ENCODE measurements at places on chromosomes 11 and 22.

GRCh38 chr11:68825571-68825970 is 16.1 kb downstream of the CPT1A start:
- peak; percentile 38 for DNase-seq

- DNase-seq: no peak
Observed at GRCh38 chr11:32838505-32839274, 9.0 kb downstream of the PRRG4 start.

- DNase-seq: no peak
Observed at GRCh38 chr11:111373590-111373989, 5.5 kb downstream of the POU2AF1 start.

DNA sequence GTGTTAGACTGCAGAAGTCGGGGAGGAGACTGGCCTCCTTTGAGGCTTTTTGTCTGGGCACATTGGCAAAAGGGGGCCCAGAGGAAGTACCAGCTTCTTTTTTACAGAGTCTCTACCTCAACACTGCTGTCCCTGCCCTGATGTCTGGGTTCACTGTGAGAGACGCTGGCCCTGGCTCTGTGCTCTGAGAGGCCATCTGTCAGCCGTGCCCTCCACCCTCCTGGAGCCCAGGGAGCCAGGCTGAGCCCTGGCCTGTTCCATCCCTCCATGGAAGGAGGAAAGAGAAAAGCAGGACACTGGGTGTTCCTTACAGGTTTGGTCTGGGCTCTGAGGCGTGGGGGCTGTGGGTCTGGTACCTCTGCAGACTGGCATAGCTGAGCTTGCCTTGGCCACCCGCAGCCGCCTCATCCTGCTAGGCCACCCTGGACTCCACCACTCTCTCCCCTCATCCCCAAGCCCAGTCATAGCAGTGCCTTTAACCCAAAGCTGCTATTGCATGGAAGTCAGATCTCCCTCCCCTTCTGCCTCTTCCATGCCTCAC is 105.5 kb upstream of the PARVA start:
- no peak for DNase-seq

DNA sequence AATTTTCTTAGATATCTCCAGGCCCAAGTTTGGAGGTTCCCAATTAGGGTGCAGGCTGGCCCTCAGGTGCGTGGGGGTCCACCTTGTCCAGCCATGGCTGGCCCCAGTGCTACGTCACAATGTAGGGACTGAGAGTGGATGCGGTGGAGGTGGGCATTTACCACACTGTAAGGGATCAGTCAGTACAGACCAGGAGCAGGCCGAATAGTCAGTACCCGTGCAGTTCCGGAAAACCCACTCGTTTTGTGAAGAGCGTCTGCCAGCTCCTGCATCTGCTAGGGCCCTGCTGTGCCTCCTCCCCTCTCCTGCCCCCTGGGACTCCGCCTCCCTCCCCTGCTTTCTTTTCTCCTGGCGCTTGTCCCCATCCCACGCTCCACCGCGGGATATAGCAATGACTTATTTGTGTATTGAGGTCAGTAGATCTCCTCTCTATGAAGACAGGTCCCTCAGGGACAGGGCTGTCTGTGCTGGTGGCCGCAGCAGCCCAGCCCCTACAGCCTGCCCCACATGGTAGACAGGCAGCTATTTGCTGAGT is 50.4 kb upstream of the SEPTIN5 start:
- DNase-seq: no peak

- DNase-seq: no peak
Observed at GRCh38 chr11:33997584-33998251, 53.8 kb upstream of the CAPRIN1 start.

DNA sequence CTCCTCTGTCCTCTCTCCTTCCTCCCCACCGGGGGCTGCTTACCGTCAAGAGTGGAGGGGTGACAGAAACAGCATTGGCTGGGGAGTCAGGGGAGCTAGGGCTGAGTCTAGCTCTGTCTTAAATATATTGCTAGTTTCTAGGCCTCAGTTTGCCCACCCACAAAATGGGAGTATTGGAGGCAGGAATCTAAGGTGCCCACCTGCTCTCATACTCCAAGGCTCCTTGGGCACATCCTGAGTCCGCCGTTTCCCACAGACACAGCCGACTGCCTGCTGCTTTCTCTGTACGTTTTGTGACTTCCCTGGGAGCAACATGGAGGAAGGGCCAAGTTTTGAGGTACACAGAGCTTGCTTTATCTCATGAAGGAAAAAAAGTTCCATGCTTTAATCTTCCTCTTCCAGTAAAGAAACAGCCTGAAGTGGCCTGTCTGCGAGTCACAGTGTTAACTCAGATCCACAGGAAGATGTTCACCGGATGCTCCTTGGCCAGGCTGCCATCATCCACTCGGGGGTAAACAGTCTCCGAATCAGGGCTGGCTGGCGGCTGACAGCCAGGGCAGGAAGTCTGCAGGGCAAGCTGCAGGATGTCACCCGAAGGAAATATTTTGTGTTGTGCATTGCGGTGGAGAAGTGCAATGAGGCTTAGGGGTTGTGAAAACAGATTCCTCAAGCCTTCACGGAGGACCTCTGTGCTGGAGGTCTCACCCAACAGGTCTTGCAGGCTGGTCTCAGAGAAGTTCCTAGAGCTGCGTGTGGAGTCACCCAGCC is 11.0 kb upstream of the CERK start:
- peak; percentile 76 for DNase-seq

- no peak for DNase-seq
Observed at GRCh38 chr11:5011254-5011653, 16.6 kb downstream of the OR51L1 start.

GRCh38 chr11:88042238-88042637 is 133.0 kb downstream of the RAB38 start:
- DNase-seq: no peak

- no peak for DNase-seq
Observed at GRCh38 chr22:38314051-38314932, 2.9 kb downstream of the CSNK1E start.

GRCh38 chr11:92917927-92918326 is 51.5 kb upstream of the MTNR1B start:
- no peak for DNase-seq
